ENCODE measurements at places on chromosomes 12 and 14.
A peak's percentile ranks its signal among the peaks of the same experiment; 100 is the strongest.

GRCh38 chr12:69425417-69425816, 44.8 kb upstream of the FRS2 start:
- DNase-seq: no peak

- no peak for DNase-seq
Observed at GRCh38 chr12:120879102-120879501, 25.1 kb downstream of the SPPL3 start.

GRCh38 chr12:87025976-87026375, 769.8 kb upstream of the MGAT4C start:
- DNase-seq: no peak

DNA sequence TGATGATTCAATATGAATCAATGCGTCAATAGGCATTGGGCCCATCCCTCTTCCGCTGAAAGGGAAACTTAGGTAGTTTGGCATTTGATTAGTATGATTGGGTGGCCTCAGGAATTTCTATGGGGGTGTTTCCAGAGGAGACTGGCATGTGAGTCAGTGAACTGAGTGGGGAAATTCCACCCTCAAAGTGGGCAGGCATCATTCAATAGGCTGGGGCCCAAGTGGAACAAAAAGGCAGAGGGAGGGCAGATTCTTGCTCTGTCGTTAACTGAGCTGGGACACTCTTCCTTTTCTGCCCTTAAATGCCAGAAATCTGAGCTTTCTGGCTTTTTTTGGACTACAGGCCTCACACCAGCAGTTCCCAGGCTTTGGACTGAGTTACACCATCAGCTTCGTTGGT, 373.5 kb downstream of the RPS29 start:
- DNase-seq: no peak

GRCh38 chr14:34201909-34202637, 251.2 kb upstream of the EGLN3 start:
- DNase-seq: no peak

DNA sequence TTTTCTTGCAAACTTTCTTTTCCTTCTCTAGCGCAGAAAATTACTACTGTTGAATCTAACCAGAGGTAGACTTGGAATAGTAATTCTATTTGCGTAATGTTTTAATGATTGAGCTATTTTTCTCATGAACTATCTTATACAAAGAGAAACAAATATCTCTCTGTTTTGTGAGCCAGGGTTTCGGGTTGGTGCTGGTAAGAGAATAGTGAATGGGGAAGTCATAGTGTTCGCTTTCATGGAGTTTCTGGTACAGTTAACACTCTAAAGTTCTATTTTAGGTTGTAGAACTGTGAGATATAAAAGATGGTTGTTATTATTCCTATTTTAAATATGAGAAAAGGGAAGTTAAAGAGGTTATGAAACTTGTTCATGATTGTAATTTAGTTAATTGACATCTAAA, 6.6 kb downstream of the CLEC1B start:
- no peak for DNase-seq

GRCh38 chr12:101697197-101697929, at the start of gene CHPT1:
Gene CHPT1, plus strand, starts transcription at chr12:101697640. Its CDS starts 222 bp downstream, at chr12:101697862.
- DNase-seq: peak; percentile 39

GRCh38 chr12:17642340-17642650, 447.7 kb downstream of the RERGL start:
- DNase-seq: no peak

DNA sequence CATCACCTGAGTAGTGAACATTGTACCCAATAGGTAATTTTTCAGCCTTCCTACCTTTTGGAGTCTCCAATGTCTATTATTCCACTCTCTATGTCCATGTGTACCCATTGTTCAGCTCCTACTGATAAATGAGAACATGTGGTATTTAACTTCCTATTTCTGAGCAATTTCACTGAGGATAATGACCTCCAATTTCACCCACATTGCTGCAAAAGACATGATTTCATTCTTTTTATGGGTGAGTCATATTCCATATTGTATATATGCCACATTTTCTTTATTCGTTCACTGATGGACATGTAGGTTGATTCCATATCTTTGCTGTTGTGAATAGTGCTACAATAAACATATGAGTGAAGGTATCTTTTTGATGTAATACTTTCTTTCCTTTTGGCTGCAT, 16.4 kb upstream of the BTG1 start:
- DNase-seq: no peak

- DNase-seq: no peak
Observed at GRCh38 chr14:102351023-102351422, 11.7 kb downstream of the CINP start.

DNA sequence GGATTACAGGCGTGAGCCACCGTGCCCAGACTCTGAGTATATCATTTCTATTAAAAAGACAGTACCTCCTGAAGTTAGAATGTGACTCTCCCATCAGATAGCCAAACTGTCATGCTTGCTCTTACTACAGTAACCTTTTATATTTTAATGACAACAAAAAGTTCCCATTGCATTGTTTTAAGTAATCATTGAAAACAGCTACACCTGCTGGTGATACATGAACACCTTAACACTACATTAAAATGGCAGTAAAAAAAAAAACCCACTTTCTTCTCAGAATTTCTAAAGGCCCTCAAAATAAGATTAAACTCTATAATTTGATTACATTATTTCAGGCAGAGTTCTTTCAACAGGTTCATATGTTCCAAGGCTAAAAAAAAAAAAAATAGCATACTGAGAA, 76.7 kb downstream of the SH2B3 start:
- DNase-seq: no peak

DNA sequence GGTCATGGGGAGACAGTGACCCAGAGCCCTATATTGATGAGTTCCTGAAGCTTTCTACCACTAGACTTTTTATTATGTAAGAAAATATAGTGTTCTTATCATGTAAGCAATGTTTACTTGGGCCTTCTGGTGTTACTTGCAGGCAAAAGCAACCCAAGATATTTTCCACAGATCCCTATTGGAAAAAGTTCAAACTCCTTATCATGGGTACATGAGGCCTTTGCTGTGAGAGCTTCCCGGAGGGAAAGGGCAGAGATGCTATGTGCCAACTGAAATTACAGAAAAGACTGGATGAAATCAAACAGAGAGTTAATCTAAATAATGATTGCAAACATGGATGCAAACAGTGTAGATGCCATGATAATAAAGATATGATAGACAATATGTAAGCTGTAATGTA, 361.5 kb downstream of the FUT8 start:
- DNase-seq: no peak

DNA sequence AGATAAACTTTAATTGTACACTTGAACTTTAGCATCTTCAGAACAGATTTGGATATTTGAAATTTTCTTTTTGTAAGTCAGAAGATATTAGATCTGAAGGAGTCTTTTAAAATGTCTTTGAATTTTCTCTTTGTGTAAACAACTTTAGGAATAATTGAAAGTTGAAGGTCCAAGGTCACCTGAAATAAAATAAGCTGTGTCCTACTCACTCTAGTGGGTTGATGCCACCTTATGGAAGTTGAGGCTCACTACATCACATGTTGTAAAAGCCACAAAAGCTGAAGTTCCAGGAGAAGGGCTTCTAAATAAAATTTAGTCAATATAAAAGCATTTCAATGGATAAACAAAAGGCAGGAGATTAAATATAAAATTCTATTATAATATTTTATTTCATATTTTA, 122.0 kb upstream of the ATXN7L3B start:
- no peak for DNase-seq

- DNase-seq: no peak
Observed at GRCh38 chr12:93974252-93974651, 174.1 kb upstream of the PLXNC1 start.

DNA sequence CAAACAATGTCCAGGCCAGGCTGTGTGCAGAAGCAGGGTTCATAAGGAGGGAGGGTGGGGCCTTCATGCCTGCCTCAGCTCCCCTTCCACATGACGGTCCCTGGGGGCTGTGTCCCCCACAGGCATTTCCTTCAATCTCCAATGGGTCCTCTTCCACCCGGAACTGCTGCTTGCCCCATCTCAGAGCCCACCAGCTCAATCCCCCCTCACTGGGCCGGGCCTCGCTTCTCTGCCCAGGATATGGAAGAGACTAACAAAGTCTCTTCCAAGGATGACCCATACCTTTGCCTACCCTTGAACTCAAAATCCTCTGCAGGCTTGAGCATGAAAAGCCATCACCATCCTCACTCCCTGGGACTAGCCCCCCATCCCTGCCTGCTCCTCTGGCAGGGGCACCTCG, 28.4 kb upstream of the FAM181A start:
- no peak for DNase-seq

DNA sequence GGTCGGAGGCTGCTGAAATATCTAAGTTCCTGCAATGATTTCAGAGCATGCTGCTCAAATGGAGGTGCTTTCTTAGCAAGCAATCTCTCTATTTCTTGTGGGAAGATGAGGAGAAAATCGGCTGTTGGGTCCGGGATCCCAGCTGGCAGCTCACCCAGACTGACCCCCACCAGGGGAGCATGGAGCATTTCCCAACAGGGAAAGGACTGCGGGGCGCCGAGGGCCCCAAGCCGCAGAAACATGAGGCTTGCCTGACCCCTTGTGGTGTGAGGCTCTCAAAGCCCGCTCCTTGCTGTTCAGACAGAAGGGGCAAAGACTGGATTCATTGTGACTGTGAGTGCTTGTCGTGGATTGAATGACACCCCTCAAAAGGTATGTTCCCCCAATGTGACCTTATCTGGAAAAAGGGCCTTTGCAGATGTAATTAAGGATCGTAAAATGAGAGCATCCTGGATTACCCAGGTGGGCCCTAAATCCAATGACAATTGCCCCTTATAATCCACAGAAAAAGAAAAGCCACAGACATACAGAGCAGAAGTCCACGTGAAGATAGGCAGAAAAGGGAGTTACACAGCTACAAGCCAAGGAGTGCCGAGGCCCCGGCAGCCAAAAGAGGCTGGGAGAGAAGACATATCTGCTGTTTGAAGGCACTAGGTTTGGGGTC, 116.3 kb upstream of the VASH1 start:
- peak; percentile 8 for DNase-seq

- DNase-seq: no peak
Observed at GRCh38 chr12:27237790-27238771, 6.0 kb upstream of the STK38L start.

Measured in GM18507 (cell line).